Activated naive CD4-positive, alpha-beta T cell (primary cell): ENCODE measurements at places on chromosomes 5 and 9.

- no peak for DNase-seq
Observed at GRCh38 chr5:111697215-111697614, 59.8 kb downstream of the NREP start.

- no peak for DNase-seq
Observed at GRCh38 chr9:93082841-93083411, 13.1 kb upstream of the CARD19 start.

- DNase-seq, result no peak
Observed at GRCh38 chr9:114497236-114497635, 8.0 kb downstream of the WHRN start.

- no peak for DNase-seq
Observed at GRCh38 chr5:143679777-143680176, 132.2 kb upstream of the HMHB1 start.

DNA sequence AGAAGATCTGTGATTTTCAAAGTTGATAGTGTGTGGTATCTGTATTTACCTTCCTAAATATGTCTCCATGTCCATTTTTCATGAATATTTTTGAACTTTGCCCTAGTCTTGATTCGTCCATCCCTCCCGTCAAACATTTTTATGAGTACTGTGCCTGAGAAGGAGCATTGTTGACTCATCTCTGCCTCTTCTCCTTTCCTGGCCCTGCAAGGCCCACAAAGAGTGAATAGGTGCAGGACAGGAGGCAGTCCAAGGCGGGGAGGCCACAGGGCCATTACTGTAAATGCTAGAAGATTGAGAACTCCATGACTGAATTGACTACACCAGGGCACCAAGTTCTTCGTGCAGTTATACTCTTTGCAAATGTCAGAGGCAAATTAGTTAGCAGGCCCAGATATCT lies 200.9 kb downstream of the ZSWIM6 start:
- no peak for DNase-seq

DNA sequence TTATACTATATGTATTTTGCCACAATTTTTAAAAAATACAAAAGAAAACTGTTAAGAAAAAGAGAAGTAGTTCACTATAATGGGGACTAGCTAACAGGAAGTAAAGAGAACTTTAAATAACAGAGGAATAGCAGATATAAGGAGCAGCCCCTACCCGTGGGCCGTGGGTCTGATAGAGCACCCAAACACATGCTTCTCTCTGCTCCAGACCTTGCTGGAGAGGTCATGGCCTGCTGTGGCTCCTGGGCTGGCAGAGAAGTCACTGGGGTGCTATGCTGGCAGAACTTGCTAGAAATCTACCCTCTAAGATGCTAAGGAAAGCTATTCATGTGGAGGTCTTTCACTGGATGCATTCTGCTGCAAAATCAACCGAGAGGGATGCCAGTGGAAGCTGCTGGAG lies 10.0 kb upstream of the TNFAIP8 start:
- DNase-seq, result no peak

GRCh38 chr5:67495072-67495471 lies 298.5 kb upstream of the CD180 start:
- no peak for DNase-seq
